ENCODE measurements at places on chromosomes 7 and 10.
A peak's percentile ranks its signal among the peaks of the same experiment; 100 is the strongest.

DNA sequence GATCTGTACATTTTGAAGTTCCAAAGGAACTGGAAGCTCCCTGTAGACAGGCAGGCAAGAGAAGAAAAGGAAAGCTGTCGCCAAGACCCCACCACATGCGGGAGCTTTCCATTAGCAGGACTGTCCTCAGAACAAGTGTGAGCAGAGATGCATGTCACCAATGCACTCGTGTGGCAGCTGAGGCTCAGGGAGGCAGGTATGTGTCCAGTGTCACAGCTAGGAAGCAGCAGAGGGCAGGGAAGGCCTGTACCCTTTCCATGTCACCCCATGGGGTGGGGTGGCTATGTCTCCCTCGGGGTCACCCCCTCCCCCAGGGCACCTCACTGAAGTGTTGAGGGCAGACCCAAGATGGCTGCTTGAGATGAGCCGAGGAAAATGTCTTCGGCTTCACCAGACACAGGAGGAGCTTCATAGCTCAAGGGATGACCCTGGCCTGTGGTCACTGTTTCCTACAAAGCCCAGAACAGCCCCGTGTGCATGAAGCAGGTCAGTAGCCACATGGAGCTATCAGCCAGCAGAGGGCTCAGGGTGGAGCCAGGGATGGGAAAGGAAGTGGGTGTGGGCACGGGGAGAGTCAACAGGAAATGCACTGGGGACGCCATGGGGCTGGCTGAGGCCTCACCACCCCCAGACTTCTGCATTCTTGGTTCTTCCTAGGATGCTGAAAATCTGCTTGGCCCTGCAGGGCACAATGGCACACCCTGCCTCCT lies 96.6 kb downstream of the FAM53B start:
- peak; percentile 80 for DNase-seq

- peak; percentile 24 for DNase-seq
These were observed 513 bp downstream of the ODAD2 start for GRCh38 chr10:27998178-27998953.

- peak; percentile 31 for DNase-seq
These were observed 1.2 kb downstream of the VCL start for GRCh38 chr10:73998929-73999691.

DNA sequence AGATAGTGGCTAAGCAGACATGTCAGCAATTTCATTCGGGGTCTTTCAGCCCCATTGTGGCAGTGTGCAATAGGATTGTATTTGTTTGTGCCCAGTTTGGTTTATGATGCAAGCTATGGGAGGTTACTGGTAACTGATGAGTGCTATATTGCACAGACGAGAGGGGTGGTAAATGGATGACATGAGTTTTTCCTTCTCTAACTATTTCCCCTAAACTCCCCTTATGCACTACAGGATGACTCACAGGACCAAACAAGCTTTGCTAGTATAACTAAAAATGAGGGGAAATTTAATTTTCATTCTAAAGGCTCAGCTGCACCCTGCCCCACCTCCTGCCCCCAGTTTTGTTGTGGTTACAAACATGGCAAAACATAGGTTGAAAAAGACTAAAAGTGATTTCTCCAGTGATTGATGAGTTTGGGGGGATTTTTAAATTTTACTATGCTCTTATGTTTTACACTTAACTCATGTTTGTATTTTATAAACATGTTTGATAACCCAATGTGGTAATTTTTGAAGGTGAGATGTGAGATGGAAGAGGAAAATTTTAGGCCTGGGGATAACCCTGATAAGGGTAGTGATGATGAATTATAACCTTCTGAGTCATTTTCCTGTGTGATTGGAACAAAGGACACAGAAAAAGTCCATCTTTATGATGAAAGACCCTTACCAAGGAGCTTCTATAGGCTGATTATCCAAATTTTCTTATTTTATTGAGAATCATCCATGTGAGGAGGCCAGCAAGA lies 60.8 kb upstream of the NAMPT start:
- DNase-seq: no peak

DNA sequence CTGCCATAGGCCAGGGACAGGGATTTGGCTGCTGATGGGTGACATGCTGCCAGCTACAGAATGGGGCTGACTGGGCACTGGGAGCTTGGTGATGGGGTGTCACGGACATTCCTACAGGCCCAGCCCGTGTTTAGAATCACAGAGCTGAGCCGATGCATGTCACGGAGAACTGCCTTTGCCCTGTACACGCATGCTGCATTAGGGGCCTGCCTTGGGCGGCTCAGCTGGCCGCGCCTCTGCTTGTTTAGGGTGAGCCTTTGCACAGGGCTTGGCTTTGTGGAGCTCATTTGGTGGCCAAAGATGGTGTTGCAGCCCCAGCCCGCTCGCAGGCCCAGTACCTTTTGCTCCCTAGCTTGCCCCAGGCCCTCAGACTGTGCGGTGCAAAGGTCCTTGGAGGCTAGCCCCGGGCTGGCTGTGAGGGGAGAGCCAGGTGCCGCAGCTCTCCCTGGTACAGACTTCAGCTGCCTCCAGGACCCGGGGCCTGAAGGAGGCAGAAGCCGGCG lies 108.4 kb upstream of the BTBD16 start:
- DNase-seq: no peak

DNA sequence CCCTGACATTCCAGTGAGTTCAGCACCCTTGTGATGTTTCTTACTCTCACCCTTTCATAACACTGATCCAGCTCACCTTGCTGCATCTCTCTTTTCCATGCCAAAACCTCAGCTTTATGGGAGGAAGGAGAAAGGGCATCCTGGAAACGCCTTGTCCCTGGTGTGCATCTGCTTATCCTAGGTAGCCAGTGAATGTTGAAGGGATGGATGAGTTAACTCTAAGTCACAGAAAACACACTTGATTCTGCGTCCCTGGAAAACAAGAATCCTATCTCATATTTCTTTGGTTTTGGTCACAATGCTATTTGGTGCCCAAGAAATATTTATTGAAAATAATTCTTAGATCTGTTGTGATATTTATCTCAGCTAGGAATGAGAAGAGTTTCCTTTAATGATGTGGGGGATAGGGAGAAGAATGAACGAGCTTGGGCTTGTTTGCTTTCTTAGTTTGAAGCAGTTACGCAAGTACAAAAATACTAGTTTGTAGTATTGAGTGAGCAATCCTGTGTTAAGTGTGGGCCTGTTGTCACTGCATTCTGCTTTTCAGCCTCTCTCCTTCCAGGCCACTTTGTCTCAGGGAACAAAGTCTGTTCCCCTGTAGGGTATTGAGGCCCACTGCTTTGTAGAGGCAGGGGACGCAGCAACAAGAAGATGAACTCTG lies 126.5 kb downstream of the ARID5B start:
- no peak for DNase-seq

GRCh38 chr7:100687751-100688300 lies 6.2 kb downstream of the GIGYF1 start:
- DNase-seq: no peak

- DNase-seq: no peak
These were observed 133.6 kb upstream of the JCAD start for GRCh38 chr10:30192846-30193608.

DNA sequence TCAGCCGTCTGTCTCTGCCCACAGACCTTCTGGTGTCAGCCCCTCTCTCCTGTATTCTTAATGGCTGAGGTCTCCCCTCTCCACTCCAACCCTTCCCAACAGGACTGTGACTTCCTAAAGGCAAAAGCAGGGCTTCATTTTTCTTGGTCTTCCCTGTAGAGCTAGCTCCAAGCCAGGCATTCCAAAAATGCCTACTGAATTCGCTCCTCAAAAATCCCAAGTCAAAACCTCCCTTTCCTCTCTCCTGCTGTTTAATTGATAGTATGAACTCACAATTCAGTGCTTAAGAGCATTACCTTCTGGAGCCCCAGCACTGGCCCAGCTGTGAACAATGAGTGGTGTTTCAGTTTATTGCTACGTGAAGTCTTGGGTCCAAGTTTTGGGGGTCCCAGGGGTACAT lies 628.4 kb downstream of the PARD3 start:
- no peak for DNase-seq

DNA sequence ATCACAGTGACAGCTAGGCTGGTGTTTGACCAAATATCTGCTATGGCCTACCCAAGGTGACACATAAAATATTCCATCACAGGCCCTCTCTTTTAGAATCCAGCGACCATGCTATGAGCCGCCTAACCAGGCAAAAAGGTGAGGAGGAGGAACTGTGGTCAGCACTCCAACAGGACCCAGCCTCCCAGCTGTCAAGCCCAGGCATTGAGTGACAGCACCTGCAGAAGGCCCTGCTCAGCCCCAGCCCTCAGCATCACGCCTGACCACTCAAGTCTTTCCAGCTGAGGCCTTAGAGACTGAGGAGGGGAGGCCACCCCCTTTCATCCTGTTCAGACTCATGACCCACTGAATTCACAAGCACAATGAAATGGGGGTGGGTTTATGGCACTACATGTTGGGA lies 43.0 kb downstream of the CXCL12 start:
- no peak for DNase-seq

DNA sequence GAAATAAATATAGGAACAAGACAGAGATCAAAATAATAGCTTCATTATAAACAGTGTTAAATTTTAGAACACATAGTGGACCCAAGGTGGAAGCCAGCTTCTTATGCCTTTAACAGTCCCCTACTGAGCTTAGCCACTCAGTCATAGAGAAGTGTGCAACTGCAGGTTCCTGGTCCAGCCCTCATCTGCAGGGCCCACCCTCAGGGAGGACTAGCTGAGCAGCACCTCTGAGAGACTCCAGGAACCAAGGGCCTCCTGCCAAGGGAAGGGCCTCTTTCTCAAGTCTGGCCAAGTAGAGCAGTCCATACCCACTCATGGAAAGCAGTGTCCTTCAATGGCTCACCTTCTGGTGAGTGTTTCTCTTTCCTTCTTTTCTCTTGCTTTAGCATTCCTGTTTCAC lies 173.7 kb upstream of the PRPS1L1 start:
- no peak for DNase-seq

DNA sequence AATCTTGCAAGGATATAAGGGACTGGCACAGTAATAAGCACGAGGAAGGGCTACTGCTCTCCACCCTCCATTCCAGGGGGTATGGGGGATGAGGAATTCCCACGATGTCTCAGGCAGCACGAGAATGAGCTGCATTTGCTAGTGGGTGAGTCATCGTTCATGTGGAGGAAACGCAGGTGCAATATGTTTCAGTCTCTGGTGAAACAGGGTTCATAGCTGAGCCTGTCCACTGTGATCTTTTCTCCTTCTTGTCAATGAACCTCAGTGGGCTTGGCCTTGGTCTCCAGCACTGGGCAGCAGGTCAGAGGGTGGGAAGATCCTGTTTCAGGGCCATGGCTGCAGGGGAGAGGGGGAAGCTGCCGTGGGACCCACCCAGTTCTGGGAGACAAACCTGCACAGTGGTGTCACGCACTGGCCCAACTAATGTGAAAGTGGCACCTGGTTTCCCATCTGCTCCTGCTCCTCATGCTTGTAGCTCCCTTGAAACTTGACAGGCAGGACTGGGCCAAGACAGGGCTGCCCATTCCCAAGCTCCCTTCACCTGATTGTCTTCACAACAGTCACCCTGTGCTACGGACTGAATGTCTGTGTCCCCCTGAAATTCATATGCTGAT lies 181.9 kb downstream of the USP6NL start:
- no peak for DNase-seq

DNA sequence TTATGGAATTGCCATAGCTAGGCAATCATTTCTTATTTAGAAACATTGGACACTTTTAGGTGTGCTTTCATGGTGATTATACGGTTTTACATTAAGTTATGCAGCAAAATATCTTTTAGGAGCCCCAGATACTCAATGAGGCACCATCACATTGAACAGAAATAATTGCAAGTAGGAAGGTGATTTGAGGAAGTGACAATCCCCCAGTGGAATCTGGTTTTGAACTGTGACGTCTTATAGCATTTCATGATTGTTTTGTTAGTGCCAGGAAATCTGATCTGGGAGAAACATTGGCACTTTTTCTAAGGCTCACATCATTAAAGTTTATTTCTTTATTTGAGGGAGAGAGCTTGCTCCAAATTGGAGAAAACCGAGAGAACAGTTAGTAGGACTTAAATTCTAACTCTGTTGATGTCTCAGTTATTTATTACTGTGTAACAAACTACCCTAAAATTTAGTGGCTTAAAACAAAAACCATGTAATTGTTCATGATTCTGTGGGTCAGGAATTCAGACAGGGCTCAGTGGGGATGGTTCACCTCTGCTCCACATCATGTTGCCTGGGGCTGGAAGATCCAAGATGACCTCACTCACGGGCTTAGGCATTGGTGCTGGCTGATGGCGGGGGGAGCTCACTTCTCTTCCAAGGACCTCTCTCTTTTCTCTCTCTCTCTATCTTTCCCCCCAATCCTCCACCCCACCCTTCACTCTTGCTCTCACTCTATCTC lies 78.2 kb upstream of the STEAP1B start:
- peak; percentile 64 for DNase-seq

DNA sequence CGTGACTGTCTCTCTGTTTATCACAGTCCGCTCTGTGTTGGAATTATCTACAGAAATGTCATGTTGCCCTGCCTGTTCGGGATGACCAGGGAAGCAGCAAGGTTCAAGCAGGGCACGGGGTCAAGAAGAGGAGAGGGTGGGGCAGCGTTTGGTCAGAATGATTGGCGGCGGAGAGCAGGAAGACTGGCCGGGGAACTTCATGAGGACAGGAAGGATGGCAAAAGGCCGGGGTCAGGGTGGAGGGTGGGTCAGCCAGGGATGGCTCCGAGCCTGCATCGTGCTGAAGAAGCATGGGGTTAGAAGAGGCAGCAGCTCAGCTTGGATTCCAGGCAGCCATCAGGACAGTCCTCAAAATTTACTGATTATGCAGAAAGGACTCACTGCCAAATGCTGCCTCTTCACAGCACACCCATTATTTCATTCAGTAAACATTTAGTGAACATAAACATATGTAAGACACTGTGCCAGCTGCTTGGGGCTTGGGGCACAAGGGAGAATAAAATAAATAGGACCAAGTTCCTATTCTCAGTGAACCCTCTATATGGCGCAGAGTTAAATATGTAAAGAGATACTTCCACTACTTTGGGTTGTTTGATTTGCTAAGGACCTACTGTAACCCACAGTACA lies 42.8 kb downstream of the WNT2 start:
- no peak for DNase-seq

DNA sequence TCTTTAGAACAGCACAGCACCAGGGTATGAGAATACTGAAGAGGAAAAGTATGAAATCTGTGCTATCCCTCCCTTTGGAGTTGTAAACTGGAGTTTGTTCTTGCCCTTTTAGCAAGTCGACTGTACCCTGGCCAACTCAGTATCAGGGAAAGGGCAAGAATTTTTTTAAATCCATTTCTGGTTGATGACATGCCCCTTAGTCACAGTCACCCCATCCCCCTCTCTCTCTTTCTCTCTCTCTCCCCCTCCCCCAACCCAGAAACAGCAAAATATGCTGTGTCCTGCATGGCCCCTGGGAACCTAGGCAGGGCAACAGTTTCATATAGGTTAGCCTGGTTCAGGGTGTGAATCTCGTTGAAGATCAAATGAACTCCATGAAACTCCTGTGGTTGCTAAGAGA lies 177.7 kb upstream of the ADO start:
- DNase-seq: no peak

DNA sequence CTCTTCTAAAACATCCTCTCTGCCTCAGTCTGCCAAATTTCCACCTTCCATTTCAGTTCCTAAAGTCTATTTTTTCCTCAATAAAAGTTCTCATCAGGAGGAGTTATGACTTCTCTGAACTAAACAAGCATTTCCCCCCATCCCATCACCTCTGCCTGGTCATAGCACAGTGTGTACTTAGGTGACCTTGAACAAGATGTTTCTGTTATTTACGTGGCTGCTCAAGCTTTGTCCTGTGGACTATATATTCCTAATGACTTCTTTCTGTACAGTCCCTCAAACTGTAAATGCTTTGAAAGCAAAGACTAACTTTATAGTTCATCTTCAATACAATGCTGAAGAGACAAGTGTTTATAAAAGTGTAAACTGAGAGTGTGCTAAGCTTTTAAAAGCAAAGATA lies 166.9 kb downstream of the CPEB3 start:
- no peak for DNase-seq
